ENCODE measurements at places on chromosomes 4 and X.

- peak; percentile 78 for DNase-seq
These were observed 2.1 kb downstream of the ELOVL6 start for GRCh38 chr4:110196206-110196870.

GRCh38 chr4:40875507-40876150 lies 125.9 kb downstream of the NSUN7 start:
- no peak for DNase-seq

GRCh38 chrX:25754399-25754798 lies 383.7 kb upstream of the MAGEB18 start:
- DNase-seq = no peak

DNA sequence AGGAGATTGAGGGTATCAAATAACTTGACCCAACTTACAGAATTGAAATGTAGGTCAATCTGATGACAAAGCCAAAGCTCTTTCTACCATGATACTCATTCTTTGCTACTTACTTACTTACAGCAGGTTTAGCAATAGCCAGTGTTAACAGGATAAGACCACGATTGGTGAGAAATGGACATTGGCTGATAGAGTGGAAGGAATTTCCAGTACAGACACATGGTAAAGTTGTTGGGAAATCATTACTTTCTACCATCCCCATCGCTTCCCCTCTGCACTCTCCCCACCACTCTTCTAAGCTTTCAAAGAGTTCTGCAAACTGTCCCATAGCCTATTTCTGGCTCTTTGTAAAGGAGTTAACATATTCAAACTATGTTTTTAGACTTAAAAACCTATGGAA lies 119.7 kb downstream of the CHRNA9 start:
- DNase-seq = no peak

DNA sequence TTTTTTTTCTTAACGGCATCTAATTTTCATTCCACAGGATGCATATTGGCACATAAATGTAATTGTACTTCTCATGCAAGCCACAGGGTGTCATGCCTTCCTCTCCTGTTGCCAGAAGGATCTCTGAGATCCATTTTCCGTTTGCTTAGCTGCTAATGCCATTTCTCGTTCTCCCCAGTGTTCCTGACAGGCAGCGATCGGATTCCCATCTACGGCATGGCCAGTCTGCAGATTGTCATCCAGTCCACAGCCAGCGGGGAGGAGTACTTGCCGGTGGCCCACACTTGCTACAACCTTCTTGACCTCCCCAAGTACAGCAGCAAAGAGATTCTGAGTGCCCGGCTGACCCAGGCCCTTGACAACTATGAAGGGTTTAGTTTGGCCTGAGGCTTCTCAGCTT lies 8.9 kb upstream of the NAP1L5 start:
- DNase-seq = no peak

- no peak for DNase-seq
These were observed 96.2 kb downstream of the RBM46 start for GRCh38 chr4:154877110-154877760.

DNA sequence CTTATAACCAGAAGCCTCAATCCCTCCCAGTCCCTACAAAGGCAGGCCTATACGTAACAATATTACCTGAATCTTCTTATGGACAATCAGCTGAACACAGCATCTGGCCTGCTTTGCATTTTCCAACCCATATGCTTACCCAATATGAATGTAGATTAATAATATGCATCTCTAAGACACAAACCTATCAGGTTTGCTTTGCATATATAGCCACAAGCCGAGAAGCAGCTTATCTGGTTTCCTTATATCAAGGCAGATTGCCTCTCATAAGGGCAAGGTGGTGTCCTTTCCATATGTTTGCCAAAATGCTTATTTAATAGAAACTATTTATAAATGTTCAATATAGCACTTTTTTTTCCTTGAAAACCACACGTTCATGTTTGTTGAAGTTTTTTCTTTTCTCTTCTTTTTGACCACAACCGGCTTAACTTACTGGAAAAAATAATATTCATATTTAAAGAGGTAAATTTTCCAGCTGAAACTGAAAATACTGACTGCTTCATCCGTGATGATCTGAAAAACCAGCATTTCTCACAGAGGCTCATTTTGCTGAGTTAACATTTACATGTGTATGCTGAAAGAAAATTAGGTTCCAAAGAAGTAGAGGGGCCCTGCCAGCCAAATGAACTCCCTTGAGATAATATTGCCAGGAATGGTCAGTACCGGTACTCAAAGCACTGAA lies 3.8 kb downstream of the IL21 start:
- no peak for DNase-seq

DNA sequence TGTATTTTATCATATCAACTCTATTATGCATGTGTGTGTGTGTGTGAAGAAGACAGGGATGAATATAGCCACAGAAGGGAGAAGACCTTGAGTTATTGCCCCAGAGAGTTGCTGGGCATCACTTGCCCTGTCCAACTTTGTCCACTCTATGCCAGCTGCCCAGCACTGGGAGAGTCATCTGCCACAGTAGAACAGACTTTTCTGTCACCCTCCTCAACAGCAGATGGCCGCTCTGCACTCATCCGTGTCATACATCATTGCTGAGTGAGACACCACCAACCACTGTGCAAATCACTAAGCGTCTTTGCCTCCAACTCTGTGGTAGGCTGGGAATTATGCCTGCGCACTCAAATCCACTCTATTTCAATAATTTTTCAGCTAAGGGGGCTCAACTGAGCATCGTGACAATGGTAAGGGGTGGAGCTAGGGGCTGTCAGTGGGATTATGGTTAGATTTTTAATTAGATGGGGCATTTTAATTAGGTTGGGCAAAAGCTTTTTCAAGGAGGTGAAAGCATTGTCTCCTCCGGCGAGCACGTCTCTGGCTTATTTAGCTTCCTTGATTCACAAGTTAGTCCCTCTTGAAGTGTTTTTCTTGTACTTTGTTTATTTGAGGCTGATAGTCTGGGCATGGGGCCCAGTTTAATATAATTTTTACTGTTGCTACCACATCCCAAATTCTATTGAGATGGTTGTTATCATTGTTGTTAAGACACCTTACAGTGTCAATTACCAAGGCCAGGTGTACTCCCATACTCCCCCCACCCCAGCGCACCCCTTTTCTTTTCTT lies 100.1 kb upstream of the KLF3 start:
- DNase-seq = no peak

GRCh38 chr4:53376900-53377299 lies 541 bp upstream of the FIP1L1 start:
- DNase-seq = no peak

- no peak for DNase-seq
These were observed 78.7 kb upstream of the ZNF518B start for GRCh38 chr4:10535912-10536311.
